Esophagus squamous epithelium (tissue), 5 donors: ENCODE measurements at places on chromosomes 4 and X.

DNA sequence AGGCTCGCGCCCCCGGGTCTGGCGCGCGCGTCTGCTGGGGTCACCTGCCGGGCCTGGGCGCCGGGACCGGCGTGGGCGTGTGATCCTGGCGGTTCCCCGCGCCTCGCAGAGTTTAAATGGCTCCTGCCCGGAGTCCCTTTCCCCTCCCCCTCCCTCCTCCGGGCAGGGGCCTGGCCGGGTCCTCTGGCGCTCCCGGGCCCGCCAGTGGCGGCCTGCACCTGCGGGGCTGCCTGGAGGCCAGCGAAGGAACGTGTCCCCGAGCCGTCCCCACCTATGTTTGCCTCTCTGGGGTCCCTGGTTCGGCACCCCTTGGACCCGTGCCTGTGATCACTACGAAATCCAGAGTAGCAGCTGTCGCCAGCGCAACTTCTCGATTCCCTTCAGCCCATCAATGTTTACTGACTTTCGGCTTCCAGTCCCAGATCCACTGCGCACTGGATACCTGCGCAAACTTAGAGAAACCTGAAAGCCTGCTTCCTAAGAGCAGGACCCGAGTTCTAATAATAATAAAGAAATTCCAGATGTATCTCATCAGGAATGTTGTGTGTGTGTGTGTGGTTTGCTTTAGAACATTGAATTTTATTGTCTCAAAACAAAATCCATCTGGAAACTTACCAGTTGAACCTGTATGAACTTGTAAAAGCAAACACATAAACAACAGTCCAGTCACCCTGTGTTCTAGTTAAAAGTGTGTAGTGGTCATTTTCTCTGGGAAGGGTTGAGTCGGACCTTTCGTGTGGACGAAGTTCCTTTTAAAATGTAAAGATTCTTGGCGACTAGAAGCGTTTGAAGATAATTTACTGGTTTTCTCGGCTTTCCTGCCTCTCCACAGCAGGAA, 788 bp downstream of the SHROOM2 start:
- DNase-seq: no peak

DNA sequence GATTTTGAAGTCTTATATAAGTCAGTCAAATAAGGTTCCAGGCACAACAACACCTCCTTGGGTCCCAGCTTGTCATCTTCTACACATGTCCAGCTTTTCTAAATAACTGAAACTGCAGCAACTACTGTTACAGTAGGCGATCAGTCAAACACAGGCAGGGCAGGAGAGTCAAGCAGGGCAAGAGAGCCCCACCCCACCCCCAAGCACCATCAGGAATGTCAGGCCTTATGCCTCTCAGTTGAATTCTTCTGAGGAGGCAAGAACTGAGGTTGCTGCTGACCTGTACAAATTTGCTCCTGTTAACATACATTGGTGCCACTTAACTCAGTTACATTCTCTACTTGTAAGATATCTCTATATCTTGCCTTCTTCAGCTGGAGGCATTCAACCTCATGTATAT, 608.8 kb upstream of the PCDH10 start:
- no peak for DNase-seq

- no peak for DNase-seq
Observed at GRCh38 chrX:31200430-31200829, 128.6 kb upstream of the FTHL17 start.

DNA sequence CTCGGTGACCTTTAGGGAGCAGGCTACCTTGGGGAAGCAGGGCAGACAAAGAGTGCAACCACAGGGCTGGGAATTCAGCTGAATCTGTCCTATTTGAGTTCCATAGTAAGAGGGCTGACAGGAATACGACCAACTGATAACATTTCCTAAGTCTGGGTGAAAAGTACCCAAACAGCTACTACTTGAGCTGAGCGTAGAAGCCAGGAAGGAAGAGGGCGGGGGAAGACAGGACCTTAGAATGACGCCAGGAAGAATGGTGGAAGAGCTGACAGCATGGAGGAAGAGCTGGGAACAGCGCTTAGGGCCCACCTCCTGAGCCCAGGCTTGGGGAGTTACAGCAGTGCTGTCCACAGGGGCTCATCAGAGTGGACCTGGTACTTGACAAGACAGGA, 14.4 kb downstream of the MECP2 start:
- DNase-seq: no peak

- DNase-seq: no peak
Observed at GRCh38 chrX:38154818-38155217, 65.9 kb downstream of the SRPX start.

- no peak for DNase-seq
Observed at GRCh38 chr4:78520808-78521226, 30.8 kb upstream of the ANXA3 start.

DNA sequence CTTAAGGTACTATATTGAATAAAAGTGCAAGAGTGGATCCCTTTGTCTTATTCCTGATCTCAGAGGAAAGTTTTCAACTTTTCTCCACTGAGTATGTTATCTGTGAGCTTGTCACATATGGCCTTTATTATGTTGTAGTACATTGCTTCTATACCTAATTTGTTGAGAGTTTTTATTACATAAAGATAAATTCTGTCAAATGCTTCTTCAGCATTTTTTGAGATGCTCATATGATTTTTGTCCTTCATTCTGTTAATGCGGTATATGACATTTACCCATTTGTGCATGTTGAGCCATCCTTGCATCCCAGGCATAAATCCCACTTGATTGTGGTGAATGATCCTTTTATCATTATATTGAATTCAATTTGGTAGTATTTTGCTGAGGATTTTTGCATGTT, 11.0 kb downstream of the SLC25A31 start:
- no peak for DNase-seq

GRCh38 chr4:76709772-76710090, 188.2 kb downstream of the SOWAHB start:
- DNase-seq: no peak

DNA sequence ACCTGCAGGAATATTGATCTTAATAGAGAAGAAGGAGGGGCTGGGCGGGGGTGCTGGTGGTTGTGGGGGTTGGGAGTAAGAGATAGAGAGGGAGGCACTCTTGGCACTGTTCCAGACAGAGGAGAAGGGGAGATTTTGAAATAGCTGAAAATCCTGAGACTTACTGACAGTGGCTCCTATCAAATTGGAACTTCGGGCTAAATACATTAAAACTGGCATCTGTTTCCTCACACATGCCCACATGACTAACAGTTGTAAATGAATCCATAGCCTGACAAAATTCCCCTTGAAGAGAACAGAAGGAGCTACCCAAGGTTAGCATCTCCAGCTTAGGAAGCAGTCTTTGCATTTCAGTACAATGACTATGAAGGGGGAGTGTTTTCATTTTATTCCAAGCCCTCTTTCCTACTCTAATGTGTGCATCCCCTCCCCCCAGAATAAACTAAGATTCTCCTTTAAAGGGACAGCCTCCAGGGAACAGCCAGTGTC, 1.4 kb downstream of the DCX start:
- no peak for DNase-seq

DNA sequence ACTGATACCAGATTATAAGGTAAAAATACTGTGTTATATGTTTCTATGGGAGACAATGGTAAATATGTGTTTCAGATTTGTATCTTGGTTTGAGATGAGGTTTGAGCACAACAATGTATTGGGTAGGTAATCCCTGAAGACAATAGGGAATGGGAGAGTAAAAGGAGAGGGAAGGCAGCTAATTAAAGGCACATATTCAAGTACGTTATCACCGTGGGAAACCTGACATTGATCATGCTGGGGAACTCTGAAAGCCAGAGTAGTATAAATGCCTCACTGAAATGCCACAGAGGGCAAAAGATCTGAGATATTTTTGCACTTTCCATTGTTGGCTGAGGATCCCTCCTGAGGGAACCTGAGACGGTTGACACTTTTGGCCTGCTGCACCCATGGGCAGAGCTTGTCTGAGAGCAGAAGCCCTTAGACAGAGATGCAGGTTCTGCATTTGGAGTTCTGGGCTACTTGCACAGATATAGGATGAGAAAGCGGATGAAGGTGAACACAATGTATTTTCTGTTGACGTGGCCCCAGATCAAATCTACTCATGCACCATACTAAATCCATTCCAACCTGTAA, 506.7 kb downstream of the PCDH18 start:
- no peak for DNase-seq

DNA sequence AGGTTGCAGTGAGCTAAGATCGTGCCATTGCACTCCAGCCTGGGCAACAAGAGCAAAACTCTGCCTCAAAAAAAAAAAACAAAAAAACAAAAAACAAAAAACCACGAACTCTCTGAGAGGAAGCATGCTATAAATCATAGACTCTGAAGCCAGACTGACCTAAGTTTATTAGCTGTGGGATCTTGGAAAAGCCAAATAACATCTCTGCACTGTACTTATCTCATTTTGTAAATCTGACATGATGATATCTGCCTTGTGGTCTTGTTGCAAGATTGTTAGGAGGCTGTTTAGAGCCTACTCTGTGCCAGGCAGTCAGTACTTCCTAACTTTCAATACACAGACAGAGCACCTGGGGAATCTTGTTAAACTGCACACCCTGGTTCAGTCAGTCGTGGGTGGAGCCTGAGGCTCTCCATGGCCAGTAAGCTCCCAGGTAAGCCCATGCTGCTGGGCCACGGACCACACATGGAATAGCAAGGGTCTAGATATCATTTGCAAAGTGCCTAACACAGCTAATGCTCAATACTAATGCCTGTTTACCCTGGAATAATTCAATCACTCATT, 107.6 kb upstream of the SMIM10 start:
- no peak for DNase-seq

- no peak for DNase-seq
Observed at GRCh38 chr4:76895619-76896018, 2.3 kb downstream of the SOWAHB start.
